ENCODE measurements at places on chromosomes 16 and 17.

DNA sequence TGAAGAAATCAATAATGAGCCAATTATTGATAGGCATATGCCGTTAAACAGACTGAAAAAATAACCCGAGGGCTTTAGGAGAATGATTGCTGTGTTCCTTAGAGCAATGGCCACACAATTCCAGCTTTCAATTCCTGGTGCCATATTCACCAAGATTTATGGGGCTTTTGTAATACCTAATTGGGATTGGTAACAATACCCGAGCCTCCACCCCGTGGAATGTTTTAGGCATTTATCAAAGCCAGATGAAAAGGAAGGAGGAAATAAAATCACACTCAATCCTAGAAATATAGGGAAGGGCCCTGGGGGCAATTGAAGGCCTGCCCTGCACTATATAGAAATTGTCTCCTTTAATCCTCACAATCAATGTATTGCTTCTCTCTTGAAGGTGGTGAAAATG, 42.1 kb upstream of the MLYCD start:
- no peak for DNase-seq

DNA sequence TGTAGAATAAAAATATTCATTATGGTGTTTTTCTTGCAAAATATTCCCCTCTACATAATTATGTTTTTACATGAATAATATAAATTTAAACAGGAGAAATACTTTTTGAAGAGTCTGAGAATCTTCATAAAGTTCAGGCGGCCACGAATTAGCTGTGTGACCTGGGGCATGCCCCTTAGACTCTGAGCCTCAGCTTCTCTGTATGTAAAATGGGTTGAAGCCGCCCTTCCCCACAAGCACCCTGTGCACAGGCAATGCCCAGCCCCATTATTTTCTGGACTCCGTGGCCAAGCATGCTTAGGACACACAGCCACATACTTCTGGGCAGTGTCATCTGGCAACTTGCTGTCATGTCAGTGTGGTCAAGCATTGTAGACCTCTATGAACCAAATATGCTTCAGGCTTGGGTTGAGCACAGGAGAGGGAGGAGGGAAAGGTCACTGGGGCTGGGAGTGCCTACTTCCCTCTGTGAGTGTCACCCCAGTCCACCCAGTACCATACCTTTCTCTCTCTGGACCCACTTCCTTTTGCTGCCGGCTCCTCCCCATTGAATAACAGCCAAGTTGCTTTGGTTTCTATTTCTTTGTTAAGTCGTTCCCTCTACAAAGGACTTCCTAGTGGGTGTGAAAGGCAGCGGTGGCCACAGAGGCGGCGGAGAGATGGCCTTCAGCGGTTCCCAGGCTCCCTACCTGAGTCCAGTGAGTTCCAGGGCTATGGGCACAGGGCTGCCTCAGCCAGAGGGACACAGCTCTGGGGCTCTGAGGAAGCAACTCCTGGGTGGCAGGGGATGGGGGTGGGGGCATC, at the start of gene LGALS9:
TSS of gene LGALS9 (plus strand) at position 582 of the 804 bp plus-strand sequence. CDS start at position 660, 78 bp downstream.
- no peak for DNase-seq

GRCh38 chr17:74433421-74434121, 1.7 kb downstream of the GPRC5C start:
- DNase-seq: no peak

DNA sequence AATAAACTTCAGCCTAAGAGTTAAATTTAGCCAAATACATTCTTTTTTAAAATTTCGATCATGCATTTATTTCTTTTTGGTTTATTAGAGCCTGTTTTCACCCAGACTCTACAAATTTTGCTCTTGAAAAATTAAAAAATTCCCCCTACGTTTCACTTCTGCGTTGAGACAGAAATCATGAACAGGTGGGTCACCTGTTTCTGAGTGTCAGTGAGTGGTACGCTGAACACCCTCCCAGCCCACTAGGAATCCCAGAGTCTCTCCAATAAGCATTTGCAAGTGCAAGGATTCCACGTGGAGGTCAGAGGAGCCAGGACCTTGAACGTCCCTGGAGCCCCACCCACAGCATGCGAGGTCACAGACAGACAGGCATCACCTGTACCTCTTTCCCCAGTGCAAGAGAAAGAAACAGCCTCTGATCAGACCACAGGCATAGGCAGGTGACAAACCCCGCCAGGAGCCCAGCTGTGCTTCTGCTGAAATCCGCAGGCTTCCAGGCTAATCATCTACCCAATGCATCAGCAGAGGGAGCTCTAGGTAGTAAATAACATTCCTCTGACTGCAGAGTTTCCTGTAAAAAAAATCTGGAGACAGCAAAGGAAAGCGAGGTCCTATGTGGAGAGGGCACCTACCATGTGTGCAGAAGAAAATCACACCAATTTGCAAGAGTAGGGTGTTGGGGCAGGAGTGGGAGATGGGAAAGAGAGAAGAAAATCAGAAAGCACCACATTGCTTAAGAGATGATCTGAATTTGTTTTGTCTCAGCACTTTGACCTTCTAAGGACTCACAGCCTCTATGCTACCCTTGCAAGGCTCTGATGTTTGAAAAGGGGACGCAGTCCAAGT, 5.9 kb upstream of the XYLT1 start:
- peak; percentile 69 for DNase-seq

DNA sequence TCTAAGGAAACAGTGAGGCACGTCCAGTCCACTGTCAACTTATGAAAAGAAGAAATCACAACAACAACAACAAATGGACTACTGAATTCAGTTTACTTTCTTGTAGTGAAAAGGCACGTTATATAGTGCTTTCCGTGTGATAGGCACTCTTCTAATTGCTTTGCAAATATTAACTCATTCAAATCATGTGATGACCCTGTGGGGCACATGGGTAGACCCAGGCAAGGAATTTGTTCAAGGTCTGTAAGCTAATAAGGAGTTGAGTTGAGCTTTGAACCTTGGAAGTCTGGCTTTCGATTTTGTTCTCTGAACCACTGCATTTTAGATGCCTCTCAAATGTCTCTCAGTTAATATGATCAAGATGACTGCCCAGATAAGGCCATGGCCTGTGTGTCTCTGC, 295.1 kb upstream of the RBFOX1 start:
- no peak for DNase-seq

GRCh38 chr16:76232704-76233103, 44.5 kb upstream of the CNTNAP4 start:
- no peak for DNase-seq

Measured in left lung (tissue), 14 donors.